Dermis microvascular lymphatic vessel endothelial cell (primary cell): ENCODE measurements at places on chromosomes 16 and 17.

DNA sequence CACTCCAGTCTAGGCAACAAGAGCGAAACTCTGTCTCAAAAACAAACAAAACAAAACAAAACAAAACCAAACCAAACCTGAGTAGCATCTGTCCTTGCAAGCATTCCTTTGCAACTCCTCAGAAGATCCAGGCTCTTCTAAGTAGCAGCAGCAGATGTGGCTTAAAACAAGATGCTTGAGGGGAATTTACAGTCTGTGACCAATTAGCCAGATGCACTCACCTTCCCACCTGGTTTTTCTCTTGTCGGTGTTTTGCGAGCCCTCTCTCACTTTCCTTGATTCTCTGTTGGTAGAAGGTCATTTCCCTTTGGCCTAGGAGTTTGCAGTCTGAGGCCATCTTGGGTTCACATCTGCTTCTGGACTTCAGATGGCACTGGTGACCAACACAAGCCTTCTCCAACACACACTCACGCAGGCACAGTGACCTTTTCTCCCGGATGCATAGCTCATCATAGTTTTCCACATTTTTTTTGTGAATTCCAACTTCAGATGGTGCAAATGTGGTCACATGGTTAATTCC lies 276.8 kb downstream of the STX8 start:
- no peak for DNase-seq

DNA sequence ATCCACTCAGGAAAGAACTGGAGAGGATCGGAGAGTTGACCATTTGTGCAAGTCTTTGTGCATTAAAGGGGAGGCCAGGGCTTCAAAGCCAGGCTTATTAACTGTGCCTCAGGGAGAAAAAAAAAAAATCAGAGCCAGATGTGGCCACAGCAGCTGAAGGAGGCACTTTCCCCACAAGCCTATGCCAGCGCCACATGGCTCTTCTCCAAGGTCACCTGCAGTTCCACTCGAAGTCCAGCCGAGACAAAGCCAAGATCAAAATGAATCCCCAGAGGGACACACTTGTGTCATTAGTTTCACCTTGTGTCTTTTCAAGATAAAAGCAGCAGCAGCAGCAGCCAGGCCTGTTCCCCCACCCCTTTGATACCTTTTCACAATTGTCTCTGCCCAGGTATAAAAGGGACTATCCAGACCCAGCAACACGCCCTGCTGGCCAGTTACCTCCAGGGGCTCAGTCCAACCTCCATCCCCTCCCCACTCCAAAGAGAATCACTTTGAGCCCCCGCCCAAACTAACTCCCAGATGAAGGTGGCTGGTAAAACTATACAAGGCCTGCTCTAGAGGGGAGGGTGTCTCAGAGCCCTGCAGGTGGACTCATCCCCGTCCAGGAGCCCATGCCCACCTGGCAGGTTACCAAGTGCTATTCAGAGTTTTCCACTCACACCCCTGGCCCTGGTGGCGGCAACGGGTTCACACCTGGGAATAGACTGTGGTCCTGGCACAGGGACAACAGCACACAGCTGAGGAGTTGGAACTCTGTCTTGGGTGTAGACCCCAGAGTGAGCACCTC lies 29.2 kb downstream of the AXIN2 start:
- no peak for DNase-seq

DNA sequence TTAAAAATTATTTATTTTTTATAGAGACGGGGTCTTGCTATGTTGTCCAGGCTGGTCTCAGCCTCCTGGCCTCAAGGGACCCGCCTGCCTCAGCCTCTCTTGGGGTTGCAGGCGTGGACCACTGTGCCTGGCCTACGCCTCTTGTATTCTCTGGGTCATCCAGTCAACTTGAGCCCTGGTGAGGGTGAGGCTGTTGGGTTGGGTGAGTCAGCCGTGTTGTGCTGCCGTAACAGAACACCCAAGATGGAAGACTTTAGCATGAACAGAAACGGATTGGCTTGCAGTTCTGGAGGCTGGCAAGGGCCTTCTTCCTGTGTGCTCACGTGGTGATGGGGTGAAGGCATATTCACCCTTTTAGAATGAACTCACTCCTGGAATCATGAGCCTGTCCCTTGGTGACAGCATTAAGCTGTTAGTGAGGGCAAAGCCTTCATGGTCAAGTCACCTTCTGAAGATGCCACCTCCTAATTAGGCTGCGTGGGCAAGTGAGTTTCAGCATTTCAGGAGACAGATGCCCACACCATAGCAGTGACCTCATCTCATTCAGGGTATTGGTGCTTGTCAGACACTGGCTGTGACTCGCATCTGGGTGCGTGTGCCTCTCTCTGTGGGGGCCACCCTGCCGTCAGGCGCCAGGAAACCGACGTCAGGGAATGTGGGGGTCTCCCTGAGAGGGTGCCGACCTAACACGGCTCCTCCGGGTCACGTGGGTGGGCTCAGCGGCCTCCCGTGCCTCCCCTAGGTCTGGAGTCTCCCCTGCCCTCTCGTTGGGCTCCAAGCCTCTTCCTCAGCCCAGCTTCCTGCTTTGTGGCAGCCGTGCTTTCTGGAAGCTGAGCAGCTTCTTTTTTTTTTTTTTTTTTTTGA lies 49.8 kb downstream of the WDR45B start:
- no peak for DNase-seq

- no peak for DNase-seq
Observed at GRCh38 chr16:79589601-79590102, 10.9 kb downstream of the MAF start.

DNA sequence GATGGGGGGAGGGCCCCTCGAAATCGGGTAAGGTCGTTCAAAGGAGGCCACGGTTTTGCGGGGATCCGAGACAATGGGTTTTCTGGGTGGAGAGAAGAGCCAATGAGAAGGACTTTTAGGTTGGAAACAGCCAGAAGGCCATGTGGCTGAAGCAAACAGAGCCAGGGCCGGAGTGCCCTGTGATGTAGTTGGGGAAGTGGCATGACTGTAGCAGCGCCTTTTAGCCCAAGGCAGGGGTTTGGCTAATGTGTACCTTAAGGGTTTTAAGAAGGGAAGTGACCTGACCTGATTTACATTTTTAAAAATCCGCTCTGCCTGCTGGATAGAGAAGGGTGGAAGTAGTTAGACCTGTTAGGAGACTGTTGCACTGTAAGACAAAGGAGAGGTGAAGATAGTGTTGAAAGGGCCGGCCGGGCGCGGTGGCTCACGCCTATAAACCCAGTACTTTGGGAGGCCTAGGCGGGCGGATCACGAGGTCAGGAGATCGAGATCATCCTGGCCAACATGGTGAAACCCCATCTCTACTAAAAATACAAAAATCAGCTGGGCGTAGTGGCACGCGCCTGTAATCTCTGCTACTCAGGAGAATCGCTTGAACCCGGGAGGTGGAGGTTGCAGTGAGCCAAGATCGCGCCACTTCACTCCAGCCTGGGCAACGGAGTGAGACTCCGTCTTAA lies 1.0 kb downstream of the LYRM1 start:
- peak; percentile 69 for DNase-seq

DNA sequence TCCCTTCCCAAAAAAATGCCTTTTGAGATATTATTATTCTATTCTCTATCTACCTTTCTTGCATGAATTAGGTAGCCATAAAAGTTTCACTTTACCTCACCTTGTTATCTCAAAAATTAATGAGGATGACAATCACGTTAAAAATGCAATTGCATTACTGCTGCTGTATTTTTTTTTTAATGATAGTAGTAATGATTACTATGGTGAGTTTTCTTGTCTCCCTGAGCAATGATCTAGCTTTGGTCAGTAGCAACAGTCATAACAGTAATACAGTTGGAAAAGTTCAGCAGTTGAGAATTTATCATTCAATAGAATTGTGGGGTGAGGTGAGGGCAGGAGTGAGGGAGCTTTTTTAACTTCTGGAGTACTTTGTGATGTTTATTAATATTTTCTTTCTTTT lies at the start of gene EFCAB5:
TSS of gene EFCAB5 (plus strand) at position 301 of the 400 bp plus-strand sequence. CDS start 163 bp downstream, outside the sequence.
- DNase-seq: no peak

DNA sequence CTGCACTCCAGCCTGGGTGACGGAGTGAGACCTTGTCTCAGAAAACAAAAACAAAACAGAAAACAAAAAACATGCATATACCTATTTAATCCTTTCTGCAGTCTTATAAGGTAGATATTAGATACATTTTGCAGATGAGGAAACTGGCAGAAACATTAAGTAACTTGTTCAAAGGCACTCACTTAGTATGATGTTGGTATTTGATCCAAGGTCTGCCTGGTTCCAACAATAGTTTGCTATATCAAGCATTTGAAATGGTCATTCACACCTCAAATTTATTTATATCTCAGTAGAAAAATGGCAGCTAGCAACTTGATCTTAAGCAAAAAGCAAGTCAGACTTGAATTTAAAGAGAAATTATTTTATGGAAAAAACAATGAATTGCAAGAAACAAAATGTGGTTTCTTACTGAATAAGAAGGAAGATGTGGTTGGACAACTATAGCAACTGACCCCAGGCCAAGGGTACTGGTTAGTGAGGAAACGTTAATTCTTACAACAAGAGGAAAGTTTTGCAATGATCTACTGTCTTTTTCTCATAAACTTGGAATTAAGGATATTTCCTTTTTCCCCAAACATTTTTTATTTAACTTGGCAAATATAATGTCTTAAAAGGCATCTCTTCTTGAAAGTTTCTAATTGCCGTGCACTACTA lies 19.7 kb downstream of the DHRS7B start:
- no peak for DNase-seq

DNA sequence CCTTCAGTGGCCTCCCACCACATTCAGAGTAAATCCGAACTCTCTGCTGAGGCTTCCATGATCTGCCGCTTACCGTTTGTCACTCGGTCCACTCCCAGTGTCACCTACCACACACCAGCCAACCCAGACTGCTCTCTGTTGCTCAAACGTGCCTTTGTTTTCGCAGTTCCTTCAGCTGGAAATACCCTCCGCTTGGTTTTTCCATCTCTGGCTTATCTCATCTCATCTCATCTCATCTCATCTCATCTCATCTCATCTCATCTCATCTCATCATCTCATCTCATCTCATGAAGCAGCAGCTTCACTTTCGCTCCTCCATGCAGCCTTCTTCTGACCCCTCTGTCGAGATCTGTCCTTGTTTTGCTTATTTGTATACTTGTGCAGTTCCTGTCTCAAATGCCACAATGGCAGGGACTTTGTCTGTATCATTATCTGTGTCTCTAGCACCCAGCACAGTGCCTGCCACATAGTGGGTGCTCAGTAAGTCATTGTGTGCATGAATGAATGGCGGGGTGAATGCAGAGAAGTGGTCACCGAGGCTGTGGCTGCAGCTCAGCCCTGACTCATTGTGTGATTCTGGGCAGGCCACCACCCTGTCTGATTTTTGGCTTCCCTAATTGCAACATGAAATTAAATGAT lies 3.8 kb upstream of the SNX20 start:
- no peak for DNase-seq

GRCh38 chr16:89031715-89032659 lies 55.0 kb upstream of the CBFA2T3 start:
- DNase-seq: no peak

- no peak for DNase-seq
Observed at GRCh38 chr17:73797594-73798110, 153.4 kb upstream of the SDK2 start.

DNA sequence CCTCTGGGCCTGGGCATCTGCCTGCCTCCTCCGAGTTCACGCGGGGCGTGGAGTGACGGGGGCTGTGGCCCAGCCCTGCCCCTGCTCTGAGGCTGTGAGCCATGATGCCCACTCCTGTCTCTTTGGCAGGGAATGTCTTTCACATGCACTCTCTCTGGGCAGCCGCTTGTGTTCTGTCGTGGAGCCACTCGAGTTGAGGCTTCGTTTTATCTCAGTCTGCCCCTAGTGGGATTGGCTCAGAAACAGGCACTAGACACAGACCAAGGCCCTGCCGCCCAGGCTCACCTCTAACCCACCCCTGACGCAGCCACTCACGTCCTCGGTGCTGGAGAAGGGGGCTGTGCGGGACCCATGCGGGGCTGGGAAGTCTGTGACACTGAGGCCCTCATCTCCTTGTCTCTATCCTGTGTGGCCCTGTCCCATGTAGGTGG lies 67.5 kb upstream of the KCTD5 start:
- no peak for DNase-seq

- DNase-seq: peak; percentile 52
Observed at GRCh38 chr17:60610473-60610872, 10.5 kb downstream of the PPM1D start.

DNA sequence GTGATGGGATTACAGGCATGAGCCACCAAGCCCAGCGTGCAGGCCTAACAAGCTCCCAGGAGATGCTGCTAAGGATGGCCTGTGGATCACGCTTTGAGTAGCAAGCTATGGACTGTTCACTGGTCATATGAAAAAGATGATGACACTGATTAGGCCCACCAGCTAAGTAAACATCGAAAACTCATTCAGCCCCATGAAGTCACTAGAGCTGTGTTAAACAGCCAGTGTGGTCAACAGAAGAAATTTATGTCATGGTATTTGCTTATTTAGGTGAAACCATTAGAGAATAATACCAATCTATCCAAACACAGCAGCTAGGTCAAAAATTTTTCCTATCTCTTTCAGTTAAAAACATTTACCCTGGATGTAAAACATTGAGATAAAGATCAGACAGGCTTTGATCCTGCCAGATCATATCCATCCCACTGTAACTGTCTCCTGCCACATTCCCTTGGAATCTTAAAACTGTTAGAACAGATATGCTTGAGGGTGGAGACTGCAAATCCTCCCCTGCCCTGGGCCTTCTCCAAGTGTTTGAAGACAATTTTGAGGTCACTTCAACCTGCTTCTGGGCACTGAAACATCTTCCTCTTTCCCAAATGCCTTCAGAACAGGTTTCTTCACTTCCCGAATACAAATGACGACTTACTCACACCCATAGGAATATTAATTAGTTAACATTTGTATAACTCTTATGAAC lies 30.9 kb downstream of the HOXB1 start:
- no peak for DNase-seq

DNA sequence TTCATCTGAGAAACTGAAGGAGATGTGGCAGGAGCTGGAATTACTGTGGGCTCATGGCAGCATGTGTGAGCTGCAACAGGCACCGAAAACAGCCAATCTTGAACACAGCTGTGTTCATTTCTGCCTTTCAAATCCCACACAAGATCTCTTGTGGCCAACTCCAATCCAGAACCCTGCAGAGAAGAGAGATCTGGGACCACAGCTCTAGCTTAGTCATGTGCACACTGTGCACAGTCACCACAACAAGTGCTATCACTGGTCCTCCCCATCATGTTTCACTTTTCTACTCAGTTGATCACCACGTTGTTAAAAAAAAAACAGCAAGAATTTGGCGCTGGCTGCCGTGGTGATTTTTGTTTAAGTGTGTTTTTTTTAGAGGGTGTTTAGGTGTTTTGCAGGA lies 254.5 kb upstream of the ELAC2 start:
- no peak for DNase-seq

- peak; percentile 27 for DNase-seq
Observed at GRCh38 chr17:20009302-20010098, at the start of gene SPECC1. SPECC1 (plus strand) TSS chr17:20009359; CDS start chr17:20096652, 87,293 bp downstream.

DNA sequence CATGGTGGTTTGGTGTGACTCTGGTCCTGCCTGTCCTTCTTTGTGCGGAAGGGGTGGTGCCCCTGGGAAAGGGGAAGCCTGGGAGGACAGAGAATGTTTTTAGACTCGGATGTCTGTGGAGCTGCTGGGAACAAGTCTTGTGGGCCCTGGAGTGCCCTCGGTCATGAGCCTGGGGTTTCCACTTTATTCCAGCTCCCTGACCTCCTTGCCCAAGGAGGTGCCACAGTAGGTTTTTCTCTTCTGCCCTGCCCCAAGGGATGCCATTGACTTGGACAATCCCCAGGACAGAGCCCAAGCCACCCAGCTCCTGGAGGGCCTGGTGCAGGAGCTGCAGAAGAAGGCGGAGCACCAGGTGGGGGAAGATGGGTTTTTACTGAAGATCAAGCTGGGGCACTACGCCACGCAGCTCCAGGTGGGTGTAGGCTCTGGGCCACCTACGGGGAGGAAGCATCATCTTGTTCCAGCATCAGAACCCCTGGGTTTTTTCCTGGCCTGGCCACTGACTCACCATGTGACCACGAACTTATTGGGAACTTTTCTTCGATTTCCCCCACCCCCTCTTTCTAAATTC lies 1.4 kb downstream of the STAT5A start:
- no peak for DNase-seq
